Right renal pelvis (tissue), 4 donors: ENCODE measurements at places on chromosomes 5 and 9. TPM values are rescaled to one million over a fixed set of nuclear protein-coding genes. Genes with fewer than 3 reads are reported as not detected.

DNA sequence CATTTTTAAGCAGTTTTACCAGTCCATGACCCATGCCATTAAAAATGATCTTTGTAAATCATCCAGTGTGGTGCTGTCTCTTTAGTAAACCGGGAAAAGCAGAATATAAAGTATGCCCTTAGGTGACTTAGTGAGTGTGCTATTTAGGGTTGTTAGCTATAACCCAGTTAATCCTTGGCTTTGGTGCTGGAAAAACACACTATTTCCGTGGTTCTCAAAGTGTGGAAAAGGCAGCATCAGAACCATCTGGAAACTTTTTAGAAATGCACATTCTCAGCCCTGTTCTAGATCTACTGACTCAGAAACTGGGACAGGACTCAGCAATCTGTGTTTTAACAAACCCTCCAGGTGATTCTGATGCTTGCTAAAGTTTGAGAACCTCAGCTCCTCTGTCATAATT is 123.6 kb upstream of the ZNF608 start:
- DNase-seq, result no peak

DNA sequence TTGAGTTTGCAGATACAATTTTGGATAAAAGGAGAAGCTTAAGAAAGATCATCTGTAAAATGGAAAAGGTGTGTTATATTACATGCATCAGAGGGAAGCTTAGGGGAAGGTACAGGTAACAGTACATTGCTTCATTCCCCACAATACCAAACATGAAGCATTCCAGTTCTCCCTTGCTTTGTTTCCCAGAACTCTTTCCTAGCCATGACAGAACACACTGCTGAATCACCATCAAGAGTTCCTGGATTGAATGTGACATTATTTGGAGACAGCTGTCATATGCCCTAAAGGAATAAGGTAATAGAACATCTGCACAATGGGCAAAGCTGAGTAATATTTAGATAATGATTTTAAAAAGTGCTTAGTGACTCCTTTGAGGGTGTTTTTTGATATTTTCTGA is 303.5 kb upstream of the ST8SIA4 start:
- DNase-seq, result no peak

DNA sequence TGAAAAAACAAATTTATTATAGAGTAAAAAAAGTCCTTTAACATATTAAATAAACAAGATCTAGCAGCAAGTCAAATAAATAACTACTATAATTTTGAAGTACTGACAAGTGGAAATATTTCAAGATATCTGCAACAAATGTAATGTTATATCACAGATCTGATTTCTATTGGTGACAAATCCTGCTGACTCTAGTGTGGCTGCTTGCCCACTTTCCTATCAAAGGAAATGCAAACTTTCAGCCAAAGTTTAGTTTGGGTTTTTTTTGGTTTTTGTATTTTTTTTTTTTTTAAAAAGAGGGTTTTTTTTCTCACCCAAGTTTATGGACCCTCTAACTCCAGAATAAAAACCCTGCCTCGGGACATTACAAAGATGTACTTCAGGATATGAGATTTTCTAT is 12.9 kb downstream of the ADRA1B start:
- no peak for DNase-seq

DNA sequence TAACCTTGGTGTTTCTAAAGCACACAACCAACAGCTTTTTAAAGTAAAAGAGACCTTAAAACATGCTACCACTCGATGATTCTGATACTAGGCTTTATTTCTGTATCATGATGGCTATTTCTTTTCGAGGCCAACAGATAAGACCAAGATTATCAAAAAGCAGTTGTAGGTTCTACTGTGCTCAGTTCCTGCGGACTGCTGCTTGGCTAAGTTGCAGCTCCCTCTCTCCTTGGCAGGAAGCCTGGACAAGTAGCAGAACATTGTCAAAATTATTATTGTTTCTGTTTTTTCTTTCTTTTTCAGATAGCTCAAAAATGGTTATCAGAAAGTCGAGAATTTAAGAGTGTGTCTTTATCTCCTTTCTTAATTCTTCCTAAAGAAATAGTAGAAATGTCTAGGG is 607.6 kb downstream of the PTPRD start:
- DNase-seq, result no peak

- no peak for DNase-seq
Observed at GRCh38 chr5:137393196-137393993, 105.7 kb downstream of the SPOCK1 start.

DNA sequence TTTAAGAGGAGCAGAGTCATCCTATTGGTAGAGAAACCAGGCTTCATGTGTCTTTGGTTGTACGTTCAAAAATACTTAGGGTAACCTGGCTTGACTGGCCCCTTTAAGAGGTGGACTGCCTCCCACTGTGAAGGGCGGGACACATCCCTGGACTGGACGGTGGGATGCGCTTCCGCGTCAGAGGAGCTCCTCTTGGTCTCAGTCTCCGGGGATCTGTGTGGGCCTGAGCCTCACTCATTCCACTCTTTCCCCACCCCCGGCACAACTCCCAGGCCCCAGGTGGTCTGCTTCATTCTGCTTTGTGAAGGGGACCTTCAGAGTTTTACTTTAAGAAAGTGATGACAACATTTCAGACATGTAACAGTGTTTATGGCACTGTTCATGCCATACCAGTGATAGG is 601.1 kb downstream of the IRX1 start:
- no peak for DNase-seq

The IRX4 gene
- 0.67 TPM for polyA plus RNA-seq

The PLPP6 gene
- 17.2 TPM for polyA plus RNA-seq

The SYK gene
- 35.0 TPM for polyA plus RNA-seq
